Activated CD8-positive, alpha-beta T cell treated with anti-CD3 and anti-CD28 coated beads for 36 hours (primary cell): ENCODE measurements at places on chromosomes 2 and 18.

DNA sequence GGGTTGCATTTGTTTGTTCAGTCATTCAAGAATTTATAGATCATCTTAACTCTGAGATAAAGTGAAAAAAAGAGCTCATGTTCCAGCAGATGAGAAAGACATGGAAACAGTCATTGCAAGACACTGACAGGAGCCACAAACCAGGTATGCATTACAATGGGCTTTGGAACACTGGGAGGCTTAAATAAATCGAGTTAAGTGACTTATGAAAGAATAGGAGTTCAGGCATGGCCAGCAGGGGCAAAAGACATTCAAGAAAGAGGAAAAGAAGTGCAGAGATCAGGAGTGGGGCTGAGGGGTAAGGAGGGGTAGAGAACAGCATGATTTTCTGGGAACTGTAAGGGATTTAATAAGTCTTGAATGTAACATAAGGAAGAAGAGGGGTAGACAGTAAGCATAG is 121.2 kb upstream of the EPC2 start:
- DNase-seq: no peak

DNA sequence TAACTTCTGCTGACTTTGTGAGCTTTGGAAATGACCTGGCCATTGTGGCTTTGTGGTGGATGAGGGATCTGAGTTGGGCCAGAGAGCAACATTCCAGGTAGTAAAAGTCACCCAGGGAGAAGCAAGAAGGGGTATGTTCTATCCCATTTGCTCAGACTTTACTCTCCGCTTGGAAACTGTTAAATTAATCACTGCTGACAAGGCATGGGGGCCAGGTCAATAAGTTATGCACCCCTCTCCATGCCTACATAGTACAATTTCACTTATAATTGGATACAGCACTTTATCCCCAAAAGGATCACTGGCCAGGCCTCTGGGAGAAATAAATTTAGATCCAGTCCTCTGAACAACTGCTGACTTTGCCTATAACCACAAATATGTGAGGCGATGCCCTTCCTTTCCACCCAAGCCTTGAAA is 92.1 kb downstream of the RPRM start:
- no peak for DNase-seq

DNA sequence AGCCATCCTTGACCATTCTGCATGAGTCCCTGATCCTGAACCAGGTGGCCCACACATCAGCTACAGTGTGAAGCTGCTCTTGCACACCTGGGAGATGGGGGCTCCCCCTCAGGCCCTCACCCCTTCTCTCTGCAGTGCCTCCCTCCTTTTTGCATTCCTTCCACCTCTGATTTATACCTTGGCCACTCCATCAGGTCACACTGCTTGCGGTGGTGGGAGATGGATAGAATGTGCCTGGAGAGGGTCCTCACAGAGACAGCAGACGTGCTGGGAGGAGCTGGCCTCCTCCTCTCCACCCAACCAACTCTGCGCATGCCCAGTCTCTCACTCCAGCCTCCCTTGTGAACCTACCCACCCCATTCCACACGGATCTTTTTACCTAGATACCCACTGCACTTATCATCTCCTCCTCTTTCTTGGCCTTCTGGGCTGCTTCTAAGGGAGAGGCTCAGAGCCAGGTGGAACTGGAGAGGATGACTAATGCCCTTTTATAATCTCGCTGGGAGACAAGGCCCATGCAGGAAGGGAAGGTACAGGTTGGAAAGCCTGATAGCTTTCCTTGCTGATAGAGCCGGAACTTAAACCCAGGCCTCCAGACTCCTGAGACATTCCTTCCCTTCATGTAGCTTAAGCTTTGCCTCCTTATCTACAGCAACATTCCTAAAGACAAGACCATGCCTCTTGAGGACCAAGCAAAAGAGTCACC is 205.1 kb downstream of the ZBTB7C start:
- DNase-seq: no peak

GRCh38 chr2:198692907-198693510 is 764.7 kb downstream of the SATB2 start:
- no peak for DNase-seq

GRCh38 chr2:151771599-151772358 is 37.5 kb upstream of the NEB start:
- no peak for DNase-seq

DNA sequence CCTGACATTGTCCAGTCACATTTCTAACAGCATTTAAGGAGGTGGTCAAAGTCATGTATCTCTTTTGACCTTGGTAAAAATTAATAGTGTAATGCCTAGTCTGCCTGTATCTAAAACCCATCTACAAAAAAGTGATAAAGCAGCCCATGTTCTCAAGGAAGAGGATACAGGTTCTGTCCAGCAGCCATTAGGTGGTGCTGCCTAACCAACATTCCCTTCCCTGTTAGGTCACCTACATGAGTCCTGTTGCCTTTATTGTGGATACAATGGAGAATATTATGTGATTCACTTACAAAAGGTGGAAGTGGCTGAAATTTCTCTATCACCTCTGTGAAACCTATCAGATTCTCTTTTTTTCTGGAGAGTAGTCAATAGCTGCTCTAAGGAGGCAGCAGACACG is 52.5 kb downstream of the AQP4 start:
- peak; percentile 13 for DNase-seq

DNA sequence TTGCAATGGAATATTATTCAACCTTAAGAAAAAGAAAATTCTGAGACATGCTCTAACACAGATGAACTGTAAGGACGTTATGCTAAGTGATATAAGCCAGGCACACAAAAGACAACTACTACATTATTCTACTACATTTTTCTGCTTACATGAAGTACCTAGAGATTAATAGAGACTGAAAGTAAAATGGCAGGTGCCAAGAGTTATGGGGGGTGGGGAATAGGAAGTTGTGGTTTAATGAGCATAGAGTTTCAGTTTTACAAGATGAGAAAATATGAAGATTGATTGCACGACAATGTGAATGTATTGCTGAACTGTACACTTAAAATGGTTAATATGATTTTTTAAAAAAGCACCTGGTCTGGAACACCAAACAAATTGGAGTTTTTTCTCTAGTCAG is 1231.6 kb upstream of the DDX18 start:
- no peak for DNase-seq

GRCh38 chr2:47737-48136 is 1.4 kb upstream of the FAM110C start:
- DNase-seq: no peak

DNA sequence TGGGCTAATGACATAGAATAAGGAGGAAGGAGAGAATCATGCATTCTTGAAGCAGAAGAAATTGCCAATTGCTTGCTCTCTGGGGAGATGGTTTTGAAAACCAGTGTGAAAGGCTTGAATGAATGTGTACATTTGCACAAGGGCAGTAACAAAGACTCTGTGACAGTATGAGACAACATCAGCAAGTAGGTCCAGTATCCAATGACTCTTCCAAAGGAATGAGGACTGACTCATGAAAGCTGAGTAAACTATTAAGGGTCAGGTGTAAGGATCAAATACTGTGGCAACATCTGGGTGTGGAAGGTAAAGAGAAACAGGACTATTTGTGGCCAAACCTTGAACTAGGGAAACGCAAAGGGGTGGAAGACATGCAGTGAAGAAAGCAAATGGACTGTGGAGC is 886.0 kb upstream of the CHAC2 start:
- DNase-seq: no peak

DNA sequence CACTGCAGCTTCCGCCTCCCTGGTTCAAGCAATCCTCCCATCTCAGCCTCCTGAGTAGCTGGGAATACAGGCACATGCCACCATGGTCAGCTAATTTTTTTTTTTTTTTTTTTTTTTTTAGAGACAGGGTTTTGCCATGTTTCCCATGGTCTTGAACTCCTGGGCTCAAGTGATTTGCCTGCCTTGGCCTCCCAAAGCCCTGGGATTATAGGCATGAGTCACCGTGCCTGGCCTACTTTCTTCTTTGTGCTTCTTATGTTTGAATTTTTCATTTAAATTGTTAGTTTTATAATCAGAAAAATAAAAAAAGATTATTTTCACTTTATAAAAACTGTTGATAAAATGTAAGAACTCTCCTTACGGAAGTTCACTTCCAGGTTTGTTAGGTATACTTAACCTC is 101.5 kb upstream of the LPIN2 start:
- no peak for DNase-seq

DNA sequence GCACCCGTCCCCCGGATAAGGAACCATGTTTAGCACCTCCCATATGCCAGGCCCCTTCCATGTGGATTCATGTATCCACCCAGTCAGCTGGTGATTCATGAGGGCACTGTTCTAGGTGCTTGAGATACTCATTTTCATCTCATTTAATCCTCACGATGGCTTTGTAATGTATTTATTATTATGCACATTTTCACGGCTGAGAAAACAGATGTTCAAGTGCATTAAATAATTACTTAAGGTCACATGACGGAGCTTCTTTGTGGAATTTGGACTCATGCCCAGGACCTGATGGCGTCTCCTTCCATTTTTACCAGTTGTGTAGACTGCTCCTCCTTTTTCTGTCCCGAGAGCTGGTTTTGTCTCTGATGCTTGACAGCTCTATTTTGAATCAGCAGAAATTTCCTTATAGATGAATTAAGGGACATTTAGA is 72.2 kb upstream of the RBM44 start:
- DNase-seq: no peak

GRCh38 chr2:21890041-21890440 is 766.3 kb downstream of the TDRD15 start:
- DNase-seq: no peak

DNA sequence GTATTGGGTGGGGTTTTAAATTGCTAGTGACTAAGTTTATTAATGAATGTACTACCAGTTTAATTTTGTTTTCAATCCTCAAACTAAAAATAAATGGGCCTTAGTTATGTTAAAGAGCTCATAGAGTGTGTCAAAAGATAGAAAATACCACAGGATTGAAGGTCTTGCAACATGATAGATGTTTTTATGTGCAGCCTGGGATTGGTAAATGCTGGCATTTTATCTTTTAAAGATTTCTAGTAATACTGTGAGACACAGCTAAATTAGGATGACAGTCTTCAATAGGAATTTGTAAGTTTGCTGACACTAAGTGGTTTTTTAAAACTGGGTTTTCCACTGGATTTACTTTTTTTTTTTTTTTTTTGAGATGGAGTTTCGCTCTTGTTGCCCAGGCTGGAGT is 122.3 kb downstream of the HAUS1 start:
- no peak for DNase-seq

DNA sequence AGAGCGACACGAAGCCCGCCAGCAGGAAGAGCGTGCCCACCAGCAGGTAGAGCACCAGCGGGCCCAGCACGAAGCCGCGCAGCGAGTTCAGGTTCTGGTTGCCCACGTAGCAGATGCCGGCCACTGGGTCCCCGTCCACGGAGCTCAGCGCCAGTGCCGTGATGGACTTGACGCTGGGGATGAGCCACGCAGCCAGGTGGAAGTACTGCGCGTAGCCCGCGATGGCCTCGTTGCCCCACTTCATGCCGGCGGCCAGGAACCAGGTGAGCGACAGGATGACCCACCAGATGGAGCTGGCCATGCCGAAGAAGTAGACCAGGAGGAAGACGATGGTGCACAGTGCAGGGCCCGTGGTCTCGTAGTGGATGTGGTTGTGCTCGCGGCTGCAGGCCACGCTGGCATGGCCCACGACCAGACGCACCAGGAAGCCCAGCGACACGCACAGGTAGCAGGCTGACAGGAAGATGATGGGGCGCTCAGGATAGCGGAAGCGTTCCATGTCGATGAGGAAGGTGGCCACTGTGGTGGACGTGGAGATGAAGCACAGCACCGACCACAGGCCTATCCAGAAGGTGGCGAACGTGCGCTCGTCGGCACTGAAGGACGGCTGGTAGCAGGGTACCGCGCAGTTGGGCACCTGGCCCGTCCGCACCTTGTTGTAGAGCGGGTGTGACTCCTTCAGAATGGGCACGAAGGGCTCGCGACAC is 2.1 kb downstream of the FZD5 start:
- DNase-seq: peak; percentile 17

DNA sequence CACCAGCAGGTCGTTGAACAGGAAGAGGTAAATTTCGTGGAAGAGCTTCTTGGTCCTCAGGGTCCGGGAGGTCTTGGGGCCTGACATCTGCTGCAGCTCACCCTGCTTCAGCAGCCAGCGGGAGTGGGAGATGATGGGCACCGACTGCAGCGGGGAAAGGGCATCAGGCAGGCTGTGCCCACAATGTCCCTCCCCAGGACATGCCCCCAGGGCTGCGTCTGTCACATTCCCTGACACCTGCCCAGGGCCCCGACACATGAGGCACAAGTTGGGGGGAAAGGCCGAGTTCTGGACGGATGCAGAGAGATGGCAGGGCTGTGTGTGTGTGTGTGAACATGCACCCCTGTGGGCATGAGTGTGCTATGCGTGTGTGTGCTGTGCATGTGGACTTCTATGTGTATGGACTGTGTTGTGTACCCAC is 13.9 kb downstream of the SNORC start:
- no peak for DNase-seq

DNA sequence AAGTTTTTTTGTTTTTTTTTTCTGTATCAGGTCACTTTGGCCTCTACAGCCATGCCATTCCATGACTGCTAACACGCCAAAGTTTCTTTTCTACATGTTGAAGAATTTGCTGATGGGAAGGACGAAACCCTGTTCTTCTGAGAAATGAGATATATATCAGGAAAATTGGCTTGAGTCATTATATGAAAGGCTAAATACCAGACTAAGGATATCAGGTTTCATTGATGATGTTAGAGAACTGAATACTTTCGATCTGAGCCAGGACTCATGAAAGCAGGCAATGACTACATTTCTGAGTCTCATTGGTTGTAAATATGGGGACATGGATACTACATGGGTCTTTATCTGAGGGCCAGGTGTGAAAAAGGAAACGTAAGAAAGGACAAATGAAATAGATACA is 181.4 kb downstream of the OSR1 start:
- DNase-seq: no peak
